ENCODE measurements at places on chromosomes 1 and 21.

DNA sequence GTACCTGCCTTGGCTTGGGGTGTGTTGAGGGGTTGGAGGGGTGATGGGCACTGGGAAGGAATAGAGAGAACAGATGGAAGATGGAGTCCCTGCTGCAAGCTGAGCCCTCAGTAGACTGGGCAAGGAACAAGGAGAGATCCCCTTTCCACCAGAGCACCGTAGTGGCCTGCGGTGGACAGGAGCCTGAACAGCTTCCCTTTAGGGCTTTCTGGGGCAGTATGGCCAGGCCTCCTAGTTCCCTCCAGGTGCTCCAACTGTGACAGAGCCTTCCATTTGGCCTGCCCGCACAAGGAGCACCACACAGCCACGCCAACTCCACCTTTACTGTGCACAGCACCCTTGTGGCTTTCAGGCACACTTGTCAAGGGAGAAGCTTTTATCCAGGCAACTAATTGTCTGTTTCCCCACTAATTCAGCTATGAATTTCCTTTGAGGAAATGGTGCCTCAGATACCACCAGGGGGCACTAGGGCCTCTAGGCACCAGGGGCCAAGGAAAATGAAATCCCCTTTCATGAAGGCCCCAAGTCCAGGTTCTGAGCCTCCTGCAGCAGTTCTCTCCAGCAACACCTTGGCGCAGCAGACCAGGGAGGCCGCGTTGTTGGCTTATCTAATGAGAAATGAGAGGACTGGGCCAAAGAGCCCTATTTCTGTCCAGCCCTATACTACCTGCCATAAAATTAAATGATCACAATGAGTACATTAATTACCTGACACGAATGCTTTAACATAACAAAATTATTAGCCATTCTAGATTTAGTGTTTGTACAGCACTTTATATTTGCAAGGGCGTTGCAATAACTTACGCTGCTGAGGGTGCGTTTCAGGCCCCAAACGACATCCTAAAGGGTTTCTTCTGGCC is 23.1 kb upstream of the ERI3 start:
- DNase-seq = peak; percentile 24

GRCh38 chr1:213138391-213138790 is 87.3 kb downstream of the RPS6KC1 start:
- DNase-seq = no peak

GRCh38 chr1:219784660-219785381 is 143.5 kb downstream of the SLC30A10 start:
- no peak for DNase-seq

DNA sequence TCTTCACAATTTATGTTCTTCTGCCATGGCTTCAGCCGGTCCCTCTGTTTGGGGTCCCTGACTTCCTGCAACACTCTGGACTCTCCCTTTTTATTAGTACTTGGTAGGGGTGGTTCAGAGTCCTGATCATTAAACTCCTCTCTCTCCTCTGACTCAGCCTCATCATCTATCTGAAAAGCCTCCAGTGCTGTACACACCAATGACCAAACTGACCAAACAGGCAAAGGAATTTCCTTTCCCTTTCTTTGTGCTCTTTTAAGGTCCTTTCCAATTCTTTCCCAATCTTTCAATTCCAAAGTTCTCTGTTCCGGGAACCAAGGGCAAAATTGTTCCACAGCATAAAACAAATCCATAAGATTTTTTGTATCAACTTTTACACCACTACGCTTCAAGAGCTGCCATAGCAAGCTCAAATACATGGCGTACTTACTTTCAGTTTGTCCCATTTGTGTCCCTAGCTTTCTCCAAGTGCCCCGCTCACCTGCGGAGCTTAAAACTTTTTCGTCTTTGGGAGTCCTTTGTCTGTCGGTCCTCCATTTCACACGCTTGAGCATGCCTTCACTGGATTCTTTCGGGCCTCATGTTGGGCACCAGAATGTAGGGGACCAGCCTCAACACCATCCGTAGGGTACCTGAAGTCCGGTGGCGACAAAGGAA is 9.6 kb downstream of the DAP3 start:
- DNase-seq = no peak

DNA sequence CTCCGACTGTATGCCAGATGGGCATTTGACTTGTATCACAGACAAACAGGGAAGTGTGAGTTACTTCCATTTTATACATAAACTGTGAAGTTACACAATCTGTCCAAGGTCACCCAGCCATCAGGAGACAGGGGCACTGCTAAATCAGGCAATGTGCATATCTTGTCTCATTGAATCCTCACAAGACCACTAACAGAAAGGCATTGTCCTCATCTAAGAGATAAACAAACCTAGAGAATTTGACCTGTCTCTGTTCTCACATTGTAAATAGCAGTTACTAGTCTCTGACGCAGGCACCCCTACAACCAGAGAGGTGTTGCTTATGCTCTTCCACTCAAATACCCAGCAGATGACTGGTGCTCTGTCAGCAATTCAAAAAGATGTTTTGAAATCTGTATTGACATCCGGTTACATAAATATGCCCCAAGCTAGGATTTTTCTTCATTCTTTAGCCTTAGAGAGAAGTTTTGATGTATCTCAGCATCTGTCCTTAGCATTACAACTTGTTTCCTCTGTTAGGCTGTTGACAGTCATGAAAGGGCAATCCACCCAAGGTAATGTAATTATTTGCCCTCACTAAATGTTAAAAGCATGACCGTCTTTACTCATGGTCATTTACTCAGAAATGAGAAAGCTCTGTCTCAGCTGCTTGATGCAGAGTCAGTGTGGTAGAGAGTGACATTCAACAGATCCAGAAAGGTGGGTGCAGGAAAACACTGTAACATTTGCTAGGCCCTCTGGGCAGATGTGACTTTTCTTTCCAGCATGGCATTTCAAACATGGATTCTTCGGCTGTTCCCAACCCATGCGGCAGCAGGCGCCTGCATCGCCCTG is 51.9 kb upstream of the ZNF326 start:
- DNase-seq = no peak

All from effector memory CD8-positive, alpha-beta T cell (primary cell).